ENCODE measurements at places on chromosomes 1 and 21.

- H3K4me3 ChIP-seq: no peak overlapping the region
- no peak overlapping the region for H3K27ac ChIP-seq
- H3K4me1 ChIP-seq: peaks cover 10% of the 10 kb centered on the region
- no peak for DNase-seq
Measured at GRCh38 chr1:117015724-117016123, 14.2 kb downstream of the CD101 start.

DNA sequence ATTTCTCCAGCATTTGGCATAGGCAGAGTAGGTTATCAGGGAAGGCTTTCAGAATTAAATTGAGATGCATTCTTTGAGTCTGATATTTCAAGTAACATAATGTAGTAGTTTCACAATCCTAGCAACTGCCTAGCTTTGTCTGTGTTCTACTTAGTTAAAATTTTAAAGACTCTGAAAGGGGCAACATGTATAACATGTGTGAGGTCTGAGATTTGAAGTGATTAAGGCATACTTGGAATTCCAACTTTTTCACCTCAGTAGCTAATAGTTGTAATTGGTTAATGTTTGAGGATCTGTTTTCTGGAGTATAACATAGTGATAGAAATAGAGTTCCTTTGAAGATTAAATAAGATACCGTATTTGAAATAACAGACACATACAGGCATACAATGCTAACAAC lies 335.2 kb upstream of the BEND5 start:
- H3K27me3 ChIP-seq: no peaks in the 10 kb centered on the region
- DNase-seq: no peak
- no peak overlapping the region for H3K27ac ChIP-seq
- H3K36me3 ChIP-seq: no peaks in the 10 kb centered on the region
- H3K4me3 ChIP-seq: no peak overlapping the region

- H3K4me1 ChIP-seq: peaks cover 2% of the 10 kb centered on the region
- H3K36me3 ChIP-seq: no peaks in the 10 kb centered on the region
- peaks cover 7% of the 10 kb centered on the region for H3K27me3 ChIP-seq
- DNase-seq: no peak
Measured at GRCh38 chr1:35259561-35259960, 8.9 kb upstream of the ZMYM4 start.

DNA sequence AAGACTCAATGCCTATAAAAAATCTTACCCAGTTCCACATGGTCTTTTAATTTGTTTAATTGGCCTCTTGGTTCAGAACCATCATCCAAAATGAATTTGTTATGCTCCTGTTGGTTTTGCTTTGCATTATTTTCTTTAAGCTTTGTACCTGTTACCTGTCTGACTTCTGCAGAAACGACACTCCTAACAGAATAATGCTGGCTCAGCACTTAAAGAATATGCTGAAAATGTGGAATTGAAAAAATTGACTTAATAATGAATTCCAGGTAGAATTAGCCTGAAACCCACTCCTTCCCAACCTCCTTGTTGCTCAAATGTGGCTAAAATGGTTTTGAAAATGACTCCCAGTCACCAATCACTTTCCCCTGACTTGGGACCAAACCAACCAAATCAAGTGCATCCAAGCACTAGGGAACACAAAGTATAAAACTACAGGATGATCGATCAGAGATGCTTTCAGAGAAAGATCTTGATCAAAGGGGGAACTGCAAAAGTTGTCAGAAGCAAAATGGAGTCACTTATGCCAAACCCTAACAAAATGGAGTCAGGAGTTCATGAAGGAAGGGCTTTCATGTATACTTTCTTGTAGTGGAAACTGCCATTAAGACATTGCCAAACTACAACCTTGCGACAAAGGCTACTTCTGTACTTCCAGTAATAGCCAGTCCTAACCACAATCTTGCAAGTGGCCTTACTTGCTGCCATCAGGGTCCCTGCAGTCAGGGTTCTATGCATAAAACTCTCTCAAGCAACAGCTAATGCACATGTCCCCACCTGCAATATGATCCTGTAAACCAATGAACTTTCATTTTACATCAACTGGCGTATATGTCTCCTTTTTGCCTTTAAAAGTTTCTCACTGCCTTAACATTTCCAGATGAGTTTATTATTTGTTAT lies 5.4 kb downstream of the GBP7 start:
- no peak for DNase-seq
- H3K4me1 ChIP-seq: peaks cover 7% of the 10 kb centered on the region
- H3K4me3 ChIP-seq: no peak overlapping the region

DNA sequence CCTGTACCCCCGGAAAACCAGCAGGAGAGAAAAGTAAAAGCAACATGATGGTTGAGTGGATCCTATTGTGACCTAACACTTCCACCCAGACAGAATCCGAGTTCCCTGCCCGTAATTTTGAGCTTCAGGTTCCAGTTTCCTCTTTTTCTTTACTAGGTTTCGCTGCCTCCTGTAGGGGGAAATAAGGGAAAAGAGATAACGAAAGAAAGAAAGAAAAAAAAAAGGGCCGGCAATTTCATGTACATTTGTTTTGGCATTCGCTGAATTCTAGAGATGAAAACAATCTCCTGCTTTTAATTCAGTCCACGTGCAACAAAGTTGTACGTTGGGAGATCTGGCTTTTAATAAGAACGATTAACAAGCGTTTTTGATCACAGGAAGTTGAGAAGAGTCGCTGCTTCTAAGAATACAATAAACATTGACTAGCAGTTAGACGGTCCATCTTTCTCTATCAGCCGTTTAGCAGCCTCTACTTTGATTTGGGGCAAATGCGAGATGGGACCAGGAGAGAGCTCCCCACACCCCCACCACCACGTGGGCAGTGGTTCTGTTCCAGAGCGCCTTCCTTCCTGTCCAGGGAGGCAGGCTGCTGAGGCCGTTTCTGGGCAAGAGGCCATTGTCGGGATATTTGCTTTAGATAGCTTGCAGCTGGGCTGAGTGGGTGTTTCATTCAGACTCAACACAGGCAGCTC lies 155.9 kb upstream of the RUNX1 start:
- peaks cover 27% of the 10 kb centered on the region for H3K4me1 ChIP-seq
- DNase-seq: no peak
- no peaks in the 10 kb centered on the region for H3K27me3 ChIP-seq
- peak overlapping the region; percentile 69 for H3K27ac ChIP-seq
- H3K4me3 ChIP-seq: peak overlapping the region; percentile 81
- H3K36me3 ChIP-seq: no peaks in the 10 kb centered on the region

- peak overlapping the region; percentile 96 for H3K4me3 ChIP-seq
- H3K27me3 ChIP-seq: no peaks in the 10 kb centered on the region
- peaks cover 19% of the 10 kb centered on the region for H3K36me3 ChIP-seq
- DNase-seq: no peak
Measured at GRCh38 chr1:35080171-35080854, 1.1 kb downstream of the ZMYM1 start.

DNA sequence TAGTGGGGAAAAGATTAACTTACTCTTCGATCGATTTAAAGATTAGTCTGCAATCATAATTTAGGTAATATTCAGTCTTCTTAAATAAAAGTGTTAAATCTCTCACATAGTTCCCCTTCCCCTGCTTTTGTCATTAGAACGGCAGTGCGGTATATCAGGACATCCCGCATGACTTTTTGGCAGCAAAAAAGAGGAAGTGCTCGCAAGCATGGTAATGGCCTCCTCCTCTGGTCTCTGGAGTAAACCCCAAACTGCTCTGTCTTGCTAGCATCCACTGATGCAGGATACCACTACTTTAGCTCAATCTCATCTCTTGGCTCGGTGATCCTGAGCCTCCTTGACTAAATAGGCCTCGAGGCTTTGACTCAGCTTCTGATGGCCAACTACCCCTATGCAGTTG lies 78.7 kb upstream of the VAV3 start:
- no peaks in the 10 kb centered on the region for H3K36me3 ChIP-seq
- DNase-seq: no peak
- H3K27me3 ChIP-seq: peaks cover 2% of the 10 kb centered on the region
- H3K4me3 ChIP-seq: no peak overlapping the region
- H3K27ac ChIP-seq: no peak overlapping the region

- H3K27ac ChIP-seq: peak within 1 kb of the TSS; percentile 98
- peaks cover 3% of the 10 kb centered on the region for H3K27me3 ChIP-seq
- peaks cover 34% of the 10 kb centered on the region for H3K36me3 ChIP-seq
Measured at GRCh38 chr1:234610061-234610665, at the start of gene IRF2BP2. IRF2BP2 (minus strand) TSS chr1:234610178; CDS start chr1:234609494, 684 bp downstream.

DNA sequence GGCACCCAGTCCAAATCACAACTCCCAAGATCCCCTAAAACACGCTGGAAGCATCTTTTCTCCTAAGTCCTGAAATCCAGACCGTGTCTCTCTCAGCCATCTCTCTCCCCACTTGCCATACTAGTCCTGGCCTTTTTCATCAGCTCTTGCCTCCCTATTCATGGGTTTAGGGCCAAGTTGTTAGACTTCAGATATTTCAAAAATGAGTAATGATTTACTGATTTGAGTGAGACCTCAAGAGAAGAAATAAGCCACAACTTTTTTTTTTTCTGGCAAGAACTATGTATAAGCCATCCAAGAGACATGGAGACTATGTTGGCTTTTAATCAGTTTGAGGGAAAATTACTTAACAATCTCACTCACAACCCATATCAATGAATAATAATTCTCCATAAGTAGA lies 62.5 kb downstream of the TBX15 start:
- H3K4me1 ChIP-seq: no peaks in the 10 kb centered on the region
- no peak overlapping the region for H3K4me3 ChIP-seq
- H3K27ac ChIP-seq: no peak overlapping the region

DNA sequence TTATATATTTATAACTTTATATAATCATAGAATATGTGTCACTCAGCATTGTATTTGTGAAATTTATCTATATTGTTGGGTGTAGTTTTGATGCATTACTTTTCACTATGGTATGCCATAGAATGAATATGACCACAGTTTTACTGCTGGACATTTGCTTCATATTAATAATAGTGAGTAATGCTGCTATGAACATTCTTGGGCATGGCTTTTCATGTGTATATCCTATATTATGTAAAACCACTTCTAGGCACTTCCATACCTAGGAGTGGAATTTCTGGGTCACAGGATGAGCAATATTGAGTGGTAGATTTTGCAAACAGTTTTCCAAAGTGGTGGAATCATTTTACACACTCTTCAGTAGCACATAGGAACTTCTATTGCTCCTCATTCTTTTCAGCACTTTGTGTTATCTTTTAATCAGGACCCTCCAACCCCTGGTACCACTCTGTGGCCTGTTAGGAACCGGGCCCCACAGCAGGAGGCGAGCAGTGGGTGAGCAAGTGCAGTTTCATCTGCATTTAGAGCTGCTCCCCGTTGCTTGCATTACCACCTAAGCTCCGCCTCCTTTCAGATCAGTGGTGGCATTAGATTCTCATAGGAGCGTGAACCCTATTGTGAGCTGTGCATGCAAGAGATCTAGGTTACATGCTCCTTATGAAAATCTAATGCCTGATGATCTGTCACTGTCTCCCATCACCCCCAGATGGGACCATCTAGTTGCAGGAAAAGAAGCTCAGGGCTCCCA lies 56.0 kb upstream of the CNIH3 start:
- no peaks in the 10 kb centered on the region for H3K4me1 ChIP-seq
- H3K36me3 ChIP-seq: no peaks in the 10 kb centered on the region
- H3K27ac ChIP-seq: no peak overlapping the region
- DNase-seq: no peak

DNA sequence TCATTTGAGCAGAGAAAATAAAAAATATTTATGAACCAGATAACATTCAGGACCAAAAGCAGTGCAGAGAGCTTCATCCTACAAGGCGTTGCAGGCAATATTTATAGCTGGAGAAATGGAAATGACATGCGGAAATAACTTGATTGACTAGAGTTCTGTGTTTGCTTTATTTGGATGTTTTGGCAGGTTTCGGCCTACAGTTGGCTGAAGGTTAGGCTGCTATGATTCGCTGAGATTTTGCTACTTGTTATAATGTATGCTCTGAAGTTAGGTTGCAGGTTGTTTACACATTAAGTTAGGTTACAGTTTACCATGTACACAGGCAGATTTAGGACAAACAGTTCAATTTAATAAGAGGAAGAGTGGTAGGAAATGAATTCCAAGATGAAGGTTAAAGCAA lies 632 bp upstream of the OR13G1 start:
- DNase-seq: no peak
- no peak overlapping the region for H3K27ac ChIP-seq
- H3K4me1 ChIP-seq: no peaks in the 10 kb centered on the region
- H3K36me3 ChIP-seq: no peaks in the 10 kb centered on the region
- no peak overlapping the region for H3K4me3 ChIP-seq

DNA sequence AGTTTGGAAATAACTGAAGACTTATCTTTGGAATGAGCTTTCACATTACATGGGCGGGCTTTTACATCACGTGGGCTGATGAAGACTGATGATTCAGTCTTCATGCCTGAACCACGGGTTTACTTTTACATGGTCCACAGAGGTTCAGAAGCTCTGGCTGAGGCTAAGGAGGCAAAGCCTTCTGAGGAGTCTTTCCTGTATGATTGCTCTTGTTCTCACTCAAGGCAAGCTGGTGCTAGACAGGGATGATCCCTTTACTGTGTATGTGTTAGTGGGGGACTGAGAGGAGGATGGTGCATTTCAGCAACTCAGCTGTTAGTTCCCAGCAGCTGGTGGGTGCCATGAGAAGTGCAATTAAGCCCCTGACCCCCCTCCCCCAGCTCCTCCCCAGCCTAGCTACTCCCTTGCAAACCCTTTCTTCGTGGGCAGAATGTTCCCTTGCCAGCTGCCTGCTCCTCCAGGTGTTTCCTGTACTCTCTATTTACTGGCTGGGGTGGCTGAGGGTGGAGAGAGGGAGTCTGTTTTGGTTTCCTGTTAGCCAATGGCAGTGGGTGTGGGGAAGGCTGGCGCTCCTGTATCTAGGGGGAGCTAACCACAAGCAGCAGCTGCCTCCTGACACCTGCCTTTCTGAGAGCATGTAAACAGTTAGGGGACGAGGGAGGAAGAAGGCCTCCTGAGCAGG lies 15.4 kb downstream of the BTG2 start:
- DNase-seq: peak; percentile 30
- H3K27ac ChIP-seq: peak overlapping the region; percentile 81
- H3K4me3 ChIP-seq: peak overlapping the region; percentile 47
- H3K27me3 ChIP-seq: peaks cover 3% of the 10 kb centered on the region

DNA sequence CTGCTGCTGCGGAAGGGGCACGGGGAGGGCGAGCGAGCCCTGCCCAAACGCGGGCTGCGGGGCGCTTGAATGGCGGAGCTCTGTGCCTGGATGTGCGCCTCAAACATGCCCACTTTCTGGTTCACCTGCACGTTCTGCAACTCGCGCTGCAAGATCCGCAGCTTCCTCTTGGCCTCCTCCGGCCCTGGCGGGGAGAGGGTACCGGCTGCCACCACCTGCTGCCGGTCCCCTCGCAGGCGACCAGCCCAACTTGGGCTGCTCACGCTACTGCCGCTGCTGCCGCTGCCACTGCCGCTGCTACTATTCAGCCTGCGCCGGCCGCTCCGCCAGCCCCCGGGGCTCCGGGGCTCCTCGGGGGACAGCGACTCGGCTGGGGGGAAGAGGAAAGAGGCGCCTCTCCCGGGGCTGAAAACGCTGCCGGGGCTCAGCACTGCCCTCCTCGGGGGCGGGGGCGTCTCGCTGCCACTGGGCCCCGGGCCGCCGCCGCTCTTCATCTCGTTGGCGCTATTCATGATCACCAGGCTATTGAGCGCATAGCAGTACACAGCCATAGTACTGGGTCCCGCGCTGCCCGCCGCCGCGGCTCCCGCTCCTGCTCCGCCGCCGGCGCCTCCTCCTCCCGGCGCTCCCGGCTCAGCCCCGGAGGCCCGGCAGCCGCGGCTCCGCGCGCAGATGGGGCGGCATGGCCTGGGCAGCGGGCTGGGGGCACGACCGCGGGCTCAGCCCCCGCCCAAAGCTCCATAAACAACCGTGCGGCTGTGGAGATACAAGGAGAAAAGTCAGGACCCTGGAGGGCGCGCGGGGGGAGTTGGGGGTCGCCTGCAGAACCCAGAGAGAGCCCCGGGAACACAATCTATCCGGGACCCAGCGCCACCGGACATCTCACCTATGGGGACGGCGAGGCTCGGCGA lies 1.9 kb downstream of the ITPKB start:
- no peaks in the 10 kb centered on the region for H3K27me3 ChIP-seq
- peak overlapping the region; percentile 87 for H3K4me3 ChIP-seq
- H3K4me1 ChIP-seq: peaks cover 50% of the 10 kb centered on the region

Data from T-helper 2 cell treated with Interferon-gamma antibody and Interleukin-4, amounts not matched to agents 5 μg/mL and 100 μg/mL, for 36 hours (primary cell).